ENCODE measurements at places on chromosomes 5 and 9.

DNA sequence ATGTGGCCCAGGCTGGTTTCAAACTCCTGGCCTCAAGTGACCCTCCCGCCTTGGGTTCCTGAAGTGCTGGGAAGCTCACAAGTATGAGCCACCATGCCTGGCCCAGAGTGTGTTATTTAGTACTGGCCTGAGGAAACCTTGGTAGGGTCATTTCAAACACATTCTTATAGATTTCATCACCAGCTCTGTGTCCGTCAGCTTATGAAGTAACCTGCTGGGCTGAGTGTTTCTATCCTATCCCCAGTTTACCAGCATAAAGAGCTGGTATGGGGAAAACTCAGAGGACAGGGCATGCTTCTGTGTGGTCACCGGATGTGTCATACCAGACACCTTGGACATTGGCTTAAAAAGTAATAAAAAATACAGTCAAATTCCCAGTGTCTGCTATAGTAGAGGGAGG lies 45.3 kb downstream of the PTPN3 start:
- DNase-seq, result no peak

DNA sequence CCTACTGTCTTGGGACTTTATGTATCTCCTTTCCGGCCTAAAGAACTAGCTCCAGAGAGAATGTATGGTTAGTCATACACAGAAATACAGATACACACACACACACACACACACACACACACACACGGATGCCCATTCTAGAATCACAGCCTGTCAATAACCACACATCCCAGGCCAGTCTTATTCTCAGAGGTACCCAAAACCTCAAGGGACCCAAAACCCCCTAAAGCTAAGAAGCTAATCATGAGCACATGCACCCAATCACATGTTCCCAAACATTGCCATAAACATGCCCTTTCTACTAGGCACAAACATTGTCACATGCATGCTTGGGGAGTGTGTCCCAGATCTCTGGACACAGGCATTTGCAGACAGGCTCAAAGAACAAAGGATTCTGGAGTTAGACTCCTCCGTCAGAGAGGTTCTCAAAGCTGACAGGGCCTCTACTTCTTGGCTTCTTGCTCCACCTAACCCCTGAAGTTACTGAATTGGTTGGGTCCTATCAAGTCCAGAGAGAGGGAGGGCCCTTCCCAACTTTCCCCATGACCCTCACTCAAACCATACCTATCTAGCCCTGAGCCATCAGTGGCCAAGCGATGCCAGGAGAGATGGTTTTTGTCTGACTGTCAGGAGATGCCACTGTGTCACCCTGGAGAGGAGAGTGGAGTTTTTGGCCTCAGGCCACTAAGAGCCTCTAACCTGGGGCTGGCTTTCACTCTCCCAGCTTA lies 78.7 kb downstream of the NRG2 start:
- no peak for DNase-seq

DNA sequence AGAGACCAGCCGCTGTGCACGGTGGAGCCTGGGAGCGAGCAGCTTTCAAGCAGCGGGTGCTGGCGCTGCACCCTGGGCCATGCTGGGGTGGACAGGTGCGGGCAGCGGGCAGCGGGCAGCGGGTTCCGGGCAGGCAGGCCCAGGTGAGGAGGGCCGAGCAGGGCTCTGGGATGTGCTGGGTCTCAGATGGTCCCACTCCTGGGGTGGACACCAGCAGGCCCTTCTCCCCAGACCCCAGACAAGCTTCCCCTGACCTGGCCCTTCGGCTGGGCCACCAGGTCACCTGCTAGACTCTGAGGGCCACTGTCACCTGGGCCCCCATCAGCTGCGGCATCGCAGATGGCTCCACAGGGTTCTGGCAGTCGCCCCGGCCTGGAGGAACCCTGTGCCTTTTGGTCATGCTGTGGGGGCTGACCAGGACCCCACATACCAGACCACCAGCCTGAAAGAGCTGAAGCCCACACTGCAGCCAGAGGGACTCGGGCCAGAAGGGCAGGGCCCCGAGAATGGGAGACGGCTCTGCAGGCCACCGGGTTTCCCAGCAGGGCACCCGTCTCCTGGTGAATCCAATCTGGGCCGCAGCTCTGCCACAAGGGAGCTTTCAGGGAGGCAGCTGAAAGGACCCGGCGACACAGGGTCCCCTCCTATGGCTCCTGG lies 2.0 kb downstream of the SLC6A19 start:
- no peak for DNase-seq

DNA sequence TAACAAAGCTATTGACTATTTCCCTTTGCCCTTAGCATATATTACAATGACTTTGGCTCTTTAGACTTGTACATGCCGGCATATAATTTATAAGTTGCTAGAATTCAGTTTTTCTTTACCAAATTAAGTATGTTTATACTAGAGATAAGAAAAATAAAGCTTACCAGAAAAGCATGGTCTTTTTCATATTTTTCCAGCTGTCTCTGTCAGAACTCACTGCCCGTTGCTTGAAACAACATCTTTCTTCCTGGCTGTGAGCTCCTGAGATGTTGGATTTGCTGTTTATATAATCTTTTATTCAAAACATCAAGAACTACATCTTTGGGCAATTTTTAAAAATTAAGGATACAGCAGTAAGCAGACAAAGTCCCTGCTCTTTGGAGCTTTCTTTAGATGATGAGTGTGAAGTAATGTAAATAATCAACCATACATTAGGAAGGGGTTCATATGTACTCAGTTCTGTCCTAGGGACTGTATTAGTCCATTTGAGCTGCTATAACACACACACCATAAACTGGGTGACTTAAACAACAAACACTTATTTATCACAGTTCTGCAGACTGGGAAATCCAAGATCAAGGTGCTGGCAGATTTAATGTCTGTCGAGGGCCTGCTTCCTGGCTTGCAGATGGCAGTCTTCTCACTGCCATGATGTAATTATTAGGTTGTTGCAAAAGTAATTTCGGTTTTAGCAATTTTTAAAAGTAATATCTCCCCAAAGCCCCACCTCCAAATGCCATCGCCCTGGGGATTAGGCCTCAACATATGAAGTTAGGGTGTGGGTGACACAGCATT lies 45.4 kb upstream of the RANBP3L start:
- no peak for DNase-seq

- no peak for DNase-seq
These were observed 120.0 kb upstream of the CACNA1B start for GRCh38 chr9:137757613-137758029.

DNA sequence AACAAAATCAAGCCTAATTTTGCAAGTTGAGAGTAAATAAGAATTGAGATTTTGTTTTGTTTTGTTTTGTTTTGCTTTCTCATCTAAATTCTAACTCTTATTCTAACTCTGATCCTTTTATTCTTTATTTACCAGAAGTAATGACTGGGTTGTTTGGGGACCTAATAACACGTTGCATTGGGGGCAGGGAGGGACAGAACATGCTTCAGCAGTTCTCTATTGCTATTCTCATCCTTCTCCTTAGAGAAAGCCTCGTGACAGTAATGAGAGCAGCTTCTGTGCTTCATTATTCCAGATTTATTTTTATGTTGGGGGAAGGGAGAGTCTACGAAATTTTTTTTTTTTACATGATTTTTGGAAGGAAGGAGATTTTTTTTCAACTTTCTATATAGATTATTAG lies 21.1 kb downstream of the CPEB4 start:
- DNase-seq, result no peak

DNA sequence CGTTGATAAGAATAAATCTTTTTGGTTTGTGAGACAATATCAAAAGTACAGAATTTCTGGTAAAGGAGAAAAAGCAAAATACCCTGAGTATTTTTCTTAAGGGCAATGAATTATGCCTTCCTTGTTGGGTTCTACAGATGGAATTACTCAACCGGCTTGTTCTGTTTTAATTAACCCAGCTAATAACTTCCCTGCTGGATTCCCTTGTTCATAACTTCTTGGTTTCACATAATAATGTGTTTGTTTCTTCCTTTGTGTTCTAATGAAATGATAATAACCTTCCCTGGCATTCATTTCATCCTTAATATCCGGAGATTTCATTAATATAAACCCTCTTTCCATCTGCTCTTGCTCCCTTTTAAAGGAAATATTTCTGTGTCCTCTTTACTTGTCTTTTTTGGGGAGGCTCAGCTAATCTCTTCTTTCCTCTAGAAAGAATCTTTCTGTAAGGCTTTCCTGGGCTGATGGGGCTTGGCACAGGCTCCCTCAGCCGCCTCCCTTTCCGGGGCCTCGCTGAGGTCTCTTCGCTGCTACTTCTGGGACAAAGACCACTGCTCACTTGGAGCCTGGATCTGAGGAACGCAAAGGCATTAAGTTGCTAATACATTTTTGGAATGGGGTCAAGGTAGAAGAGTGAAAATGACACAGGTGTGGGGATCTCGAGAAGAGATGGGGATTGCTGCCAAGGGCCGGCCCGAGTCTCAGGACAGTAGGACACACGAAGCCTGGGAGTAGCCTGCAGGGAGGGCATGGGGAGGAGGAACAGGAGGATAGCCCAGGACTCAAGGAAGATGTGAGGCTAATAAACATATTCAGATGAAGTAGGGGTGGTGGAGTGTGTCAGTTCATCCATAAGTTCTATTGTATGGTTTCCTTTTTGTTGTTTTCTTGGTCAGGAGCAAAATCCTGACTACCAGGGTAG lies 118.5 kb downstream of the NRG2 start:
- DNase-seq, result no peak

DNA sequence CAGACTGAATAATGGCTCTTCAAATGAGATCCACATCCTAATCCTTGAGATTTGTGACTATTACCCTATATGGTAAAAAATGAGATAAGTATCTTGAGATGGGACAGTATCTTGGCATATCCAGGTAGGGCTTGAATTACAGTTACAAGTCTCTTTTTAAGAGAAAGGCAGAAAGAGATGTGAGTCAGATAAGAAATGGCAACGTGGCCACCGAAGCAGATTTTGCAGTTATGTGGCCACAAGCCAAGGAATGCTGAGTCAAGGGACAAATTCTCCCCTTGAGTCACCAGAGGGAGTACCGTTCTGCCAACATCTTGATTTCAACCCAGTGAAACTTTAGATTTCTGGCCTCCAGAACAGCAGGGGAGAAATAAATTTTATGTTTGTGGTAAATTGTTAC lies 1983.0 kb upstream of the C9orf72 start:
- DNase-seq, result no peak

DNA sequence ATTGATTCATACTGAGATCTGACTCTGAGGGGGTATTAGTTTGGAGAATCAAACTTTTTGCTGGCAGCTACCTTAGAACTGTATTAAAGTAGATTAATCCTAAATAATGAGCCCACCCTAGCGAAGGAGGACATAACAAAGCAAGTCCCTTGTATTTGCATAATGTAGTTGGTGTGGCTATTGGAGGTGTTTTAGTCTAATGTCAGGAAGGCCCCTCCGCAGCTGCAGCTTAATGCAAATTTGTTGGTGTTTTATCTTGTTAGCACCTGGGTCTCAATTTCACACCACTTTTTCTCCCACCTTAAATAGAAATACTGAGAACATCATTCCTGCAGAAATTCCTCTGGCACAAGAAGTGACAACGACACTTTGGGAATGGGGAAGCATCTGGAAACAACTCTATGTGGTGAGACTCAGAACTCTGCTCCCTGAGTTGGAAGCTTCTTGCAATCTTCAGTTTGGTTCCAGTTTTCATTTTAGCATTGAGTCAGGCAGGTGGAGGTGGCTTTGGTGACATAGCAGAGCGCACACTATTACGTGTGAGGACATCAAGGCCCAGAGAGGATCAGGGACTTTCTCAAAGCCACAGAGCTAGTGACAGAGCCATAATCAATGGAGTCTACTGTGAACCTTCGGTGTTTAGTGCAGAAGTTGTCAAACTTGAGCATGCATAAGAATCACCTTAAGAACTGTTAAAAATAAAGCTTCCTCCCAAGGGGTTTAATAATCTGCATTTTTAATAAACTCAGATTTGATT lies 33.9 kb downstream of the DOCK2 start:
- DNase-seq, result no peak

GRCh38 chr5:133006653-133007052 lies 19.7 kb downstream of the ZCCHC10 start:
- DNase-seq, result no peak

- DNase-seq, result no peak
These were observed 10.3 kb downstream of the CDX1 start for GRCh38 chr5:150176745-150177477.

DNA sequence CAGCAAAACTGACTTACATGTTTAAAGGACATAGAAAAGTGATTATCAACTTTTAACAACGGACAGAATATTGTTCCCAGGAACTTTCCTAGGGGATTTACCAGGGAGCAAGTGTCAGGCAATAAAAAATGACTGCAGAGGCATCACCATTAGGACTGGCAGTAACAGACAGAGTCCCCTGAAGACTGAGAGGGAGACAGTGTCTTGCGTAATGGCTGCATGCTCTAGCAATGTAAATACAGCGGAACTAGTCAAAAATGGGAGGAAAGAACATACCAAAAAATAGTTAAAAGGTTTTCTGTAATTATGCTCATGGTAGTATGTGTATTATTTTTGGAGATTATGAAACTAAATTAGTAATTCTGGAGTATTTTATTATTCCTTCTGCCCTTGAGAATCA lies 181.8 kb downstream of the CRB2 start:
- DNase-seq, result no peak

- no peak for DNase-seq
These were observed 240.9 kb downstream of the GAS1 start for GRCh38 chr9:86706391-86706790.

- no peak for DNase-seq
These were observed 166.2 kb downstream of the AUH start for GRCh38 chr9:91195372-91196012.

GRCh38 chr9:132426639-132427414 lies 16.8 kb downstream of the CFAP77 start:
- no peak for DNase-seq

- no peak for DNase-seq
These were observed 33.4 kb upstream of the TENT2 start for GRCh38 chr5:79578876-79579275.

DNA sequence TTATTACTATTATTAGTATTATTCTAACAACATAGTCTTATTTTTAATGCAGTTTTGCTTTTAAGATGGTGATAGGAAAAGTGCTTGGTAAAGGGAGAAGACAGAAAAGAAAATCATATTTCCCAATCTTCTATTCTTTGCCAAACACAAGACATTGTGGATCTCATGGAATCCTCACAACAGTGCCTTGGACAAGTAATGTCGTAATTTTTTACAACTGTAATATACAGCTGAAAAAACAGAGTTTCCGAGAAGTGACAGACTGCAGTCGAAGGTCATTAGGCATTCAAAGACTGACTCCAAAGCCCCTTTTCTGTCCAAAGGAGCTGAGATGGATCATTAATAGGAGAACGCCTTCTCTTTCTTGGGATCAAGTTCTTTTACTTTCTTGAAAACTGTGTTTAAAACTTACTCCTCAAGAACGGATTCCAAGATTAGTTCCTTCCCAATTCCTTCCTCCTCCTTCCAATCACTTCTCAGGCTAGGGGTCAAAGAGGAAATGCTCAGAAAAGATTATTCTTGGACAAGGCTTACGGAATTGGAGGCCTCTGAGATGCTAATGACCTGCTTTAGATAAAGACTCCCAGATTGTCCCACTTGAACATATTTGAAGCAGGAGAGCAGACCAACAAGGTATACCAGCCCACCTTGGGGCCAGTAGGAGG lies 24.3 kb upstream of the TRIM32 start:
- no peak for DNase-seq

GRCh38 chr9:87873607-87874303 lies 8.9 kb upstream of the SPATA31E1 start:
- no peak for DNase-seq

All from NCI-H1930 (cell line).